Activated T-cell treated with anti-CD3 and anti-CD28 coated beads, Interleukin-2, amount 50 U/mL, for 24 hours (primary cell): ENCODE measurements at places on chromosomes 13 and 19.

- DNase-seq: no peak
Observed at GRCh38 chr13:105196052-105196451, 1339.4 kb downstream of the EFNB2 start.

GRCh38 chr19:28961772-28962500 lies 251.0 kb downstream of the UQCRFS1 start:
- DNase-seq: no peak

GRCh38 chr19:55368701-55369563 lies 1.3 kb downstream of the IL11 start:
- peak; percentile 55 for DNase-seq

DNA sequence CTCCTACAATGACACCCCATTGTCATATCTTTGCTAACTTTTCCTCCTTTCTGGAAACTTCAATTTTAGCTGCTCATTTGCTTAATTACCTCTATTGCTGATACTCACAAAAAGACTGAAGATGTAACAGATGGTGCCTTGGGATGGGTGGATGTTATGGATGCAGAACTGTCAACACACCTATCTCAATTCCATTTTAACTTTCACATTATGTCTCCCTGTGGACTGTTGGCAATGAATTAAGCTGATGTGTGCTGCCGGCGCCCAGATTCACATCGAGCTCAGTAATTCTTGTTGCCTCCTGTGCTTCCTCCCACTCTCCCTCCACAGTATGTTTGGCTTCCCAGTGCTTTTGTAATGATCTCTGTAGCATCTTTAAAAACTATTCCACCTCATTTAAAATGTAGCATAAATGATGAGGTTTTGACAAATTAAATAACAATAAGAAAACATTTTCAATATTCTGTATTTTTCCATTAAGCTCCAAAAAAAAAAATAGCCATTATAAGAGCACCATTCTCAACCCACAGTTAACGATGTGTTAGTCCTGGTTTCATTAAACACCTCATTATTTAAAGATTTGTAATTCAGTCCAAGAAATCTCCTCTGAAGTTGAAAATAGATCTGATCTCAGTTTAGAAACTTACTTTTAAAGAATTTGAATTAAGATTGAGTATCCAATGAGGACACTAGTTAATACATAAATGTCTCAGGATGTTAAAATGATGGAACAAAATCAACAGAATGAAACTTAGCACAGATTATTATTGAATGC lies 99.9 kb upstream of the FAM216B start:
- no peak for DNase-seq

GRCh38 chr13:33639626-33640080 lies 178.3 kb upstream of the RFC3 start:
- DNase-seq: peak; percentile 54

DNA sequence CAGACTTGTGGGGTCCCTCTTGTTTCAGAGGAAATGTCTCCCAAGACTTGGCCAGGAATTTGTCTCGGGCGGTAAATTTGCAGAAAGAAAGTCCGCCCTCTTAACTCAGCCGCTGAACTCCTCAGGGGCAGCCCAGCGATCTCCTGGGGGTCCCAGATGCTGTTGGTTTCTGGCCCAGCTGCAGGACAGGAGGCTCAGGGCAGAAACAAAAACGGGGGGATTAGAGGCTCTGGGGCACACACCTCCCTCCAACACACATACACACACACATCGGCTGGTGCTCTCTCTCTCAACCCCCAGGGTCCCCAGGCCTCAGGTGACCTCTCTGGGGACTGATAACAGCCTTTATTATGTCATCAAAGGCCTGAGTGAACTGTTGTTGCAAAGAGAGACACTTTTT lies 7.1 kb downstream of the ARHGEF18 start:
- no peak for DNase-seq

- DNase-seq: no peak
Observed at GRCh38 chr19:55699221-55699620, 24.2 kb downstream of the EPN1 start.

DNA sequence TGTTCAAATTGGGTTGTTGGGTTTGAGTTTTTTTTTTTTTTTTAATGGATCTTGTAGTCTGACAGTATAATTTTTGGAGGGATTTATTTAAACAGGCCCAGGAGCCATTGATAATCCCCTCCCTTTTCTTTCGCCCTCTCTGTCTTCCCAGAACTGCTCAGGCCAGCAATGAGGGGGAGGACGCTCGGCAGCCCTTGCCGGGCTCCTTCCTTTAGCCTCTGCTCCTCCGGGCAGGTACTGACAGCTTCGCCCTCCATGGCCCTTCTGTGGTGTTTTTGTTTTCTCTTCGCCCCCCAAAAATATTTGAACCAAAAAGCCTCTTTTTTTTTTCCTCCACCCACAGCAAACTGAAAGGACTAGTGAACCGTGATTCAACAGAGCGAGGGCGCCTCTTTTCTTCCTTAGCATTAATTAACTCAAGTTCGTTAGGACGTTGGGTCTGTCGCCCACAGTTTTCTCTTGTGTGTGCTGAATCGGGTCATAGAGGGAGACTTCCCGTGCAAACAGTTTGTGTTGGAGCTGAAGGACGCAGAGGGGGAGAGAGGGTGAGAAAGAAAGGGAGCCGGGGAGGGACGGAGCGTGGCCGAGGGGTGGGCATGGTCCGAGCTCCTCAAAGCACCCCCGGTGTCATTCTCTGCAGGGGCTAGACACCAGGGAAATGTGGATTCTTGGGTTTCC lies 21.5 kb downstream of the NFIX start:
- no peak for DNase-seq

GRCh38 chr13:99873832-99874430 lies 97.6 kb downstream of the ZIC5 start:
- DNase-seq: no peak

- no peak for DNase-seq
Observed at GRCh38 chr13:93724187-93724586, 497.6 kb downstream of the GPC6 start.

DNA sequence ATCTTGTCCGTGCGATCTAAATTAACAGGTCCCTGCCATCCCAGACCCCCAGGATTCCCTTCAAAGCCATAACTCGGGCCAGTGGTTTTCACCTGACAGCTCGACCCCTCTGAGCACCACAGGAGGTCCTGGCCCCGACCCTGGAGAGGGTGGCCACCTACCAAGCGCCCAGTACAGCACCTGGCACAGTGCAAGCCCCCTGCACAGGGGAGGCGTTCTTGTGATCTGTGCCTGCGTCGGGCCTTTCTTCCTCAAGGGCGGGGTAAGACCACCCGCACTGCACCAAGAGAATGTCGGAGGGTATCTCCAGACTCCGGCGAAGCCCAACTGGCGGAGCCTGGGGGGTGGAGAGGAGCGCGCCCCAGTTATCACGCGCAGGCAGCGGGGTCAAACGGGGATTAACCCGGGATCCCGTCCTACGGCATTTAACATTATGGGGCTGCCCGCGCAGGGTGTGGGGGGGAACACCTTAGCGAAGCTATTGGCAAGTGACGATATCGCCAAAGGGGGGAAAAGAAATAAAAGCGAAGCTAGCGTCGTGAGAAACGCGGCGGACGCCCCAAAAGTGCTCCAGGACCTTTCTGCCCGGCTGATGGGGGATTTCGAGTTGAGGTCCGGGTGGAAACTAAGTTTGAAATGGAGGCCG lies 1.3 kb upstream of the HNRNPL start:
- peak; percentile 76 for DNase-seq

- DNase-seq: peak; percentile 77
Observed at GRCh38 chr19:35935911-35936737, at the start of gene LRFN3. LRFN3 (plus strand) TSS chr19:35936374; CDS start chr19:35939426, 3,052 bp downstream.

DNA sequence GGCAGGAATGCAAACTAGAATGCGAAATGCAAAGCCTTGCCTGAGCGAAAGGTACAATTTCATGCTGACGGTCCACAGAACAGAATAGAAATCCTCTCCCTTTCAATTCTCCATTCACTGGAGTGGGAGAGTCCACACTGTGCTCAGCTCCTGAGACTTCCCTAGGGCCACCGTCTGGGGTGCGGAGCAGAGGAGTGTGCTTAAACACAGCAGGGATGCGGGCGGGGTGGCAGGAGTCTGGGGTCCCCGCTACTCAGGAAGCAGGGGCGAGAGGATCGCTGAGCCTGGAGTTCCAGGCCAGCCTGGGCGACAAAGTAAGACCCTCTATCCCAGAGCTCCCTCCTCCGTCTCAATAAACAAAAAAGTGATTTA lies 552 bp upstream of the ZNF816 start:
- no peak for DNase-seq

- DNase-seq: no peak
Observed at GRCh38 chr13:27319404-27319803, 48.8 kb downstream of the RASL11A start.

DNA sequence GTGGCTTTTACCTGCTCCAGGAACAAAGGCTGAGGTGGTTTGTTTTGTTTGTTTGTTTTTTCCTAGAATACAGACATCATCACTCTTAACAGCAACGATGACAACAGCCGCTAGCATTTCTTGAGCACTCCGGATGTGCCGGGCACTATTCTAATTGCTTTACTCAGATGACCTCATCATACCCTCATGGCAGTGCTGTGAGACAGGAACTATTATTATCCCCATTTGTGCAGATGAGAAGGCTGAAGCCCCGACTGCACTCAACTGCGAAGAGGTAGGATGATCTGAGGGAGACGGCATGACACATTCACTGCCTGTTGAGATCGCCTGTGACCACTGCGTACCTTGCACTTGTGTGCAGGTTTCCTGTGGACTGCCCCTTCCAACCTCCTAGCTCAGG lies 66.5 kb downstream of the CCDC70 start:
- DNase-seq: no peak

GRCh38 chr13:41791056-41791455 lies 169.9 kb downstream of the VWA8 start:
- no peak for DNase-seq

GRCh38 chr13:44050450-44051063 lies 170.9 kb downstream of the LACC1 start:
- no peak for DNase-seq

- no peak for DNase-seq
Observed at GRCh38 chr13:38582133-38582532, 104.7 kb upstream of the FREM2 start.

GRCh38 chr13:43335764-43336163 lies 312.4 kb downstream of the DNAJC15 start:
- no peak for DNase-seq

DNA sequence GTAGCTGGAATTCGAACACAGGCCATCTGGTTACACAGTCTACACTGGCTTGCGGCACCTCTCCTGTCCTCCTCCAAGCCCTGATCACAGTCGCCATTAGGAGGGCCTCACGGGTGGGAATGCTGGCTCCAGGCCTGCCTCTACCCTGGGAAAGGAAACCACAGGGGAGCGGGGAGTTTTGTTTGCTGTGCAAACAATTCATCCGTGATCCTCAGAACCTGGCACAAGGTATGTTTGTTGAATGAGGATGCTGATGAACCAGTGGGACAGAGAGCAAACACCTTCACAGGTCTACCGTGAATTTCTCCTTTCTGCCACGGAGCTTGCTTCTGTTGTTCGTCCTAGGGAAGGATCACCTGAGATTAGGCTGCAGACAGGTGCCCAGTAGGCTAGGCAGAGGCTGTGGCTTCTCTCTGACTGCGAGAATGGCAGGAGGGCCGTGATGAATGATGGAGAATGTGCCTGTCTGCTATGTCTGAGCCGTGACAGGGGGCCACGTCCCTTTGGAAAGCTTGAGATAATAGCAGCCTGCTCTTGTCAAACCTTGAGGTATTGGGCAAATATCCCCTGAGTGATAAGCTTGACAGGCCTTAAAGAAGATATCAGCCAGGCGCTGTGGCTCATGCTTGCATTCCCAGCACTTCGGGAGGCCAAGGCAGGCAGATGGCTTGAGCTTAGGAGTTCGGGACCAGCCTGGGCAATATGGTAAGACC lies 36.7 kb downstream of the PIN1 start:
- DNase-seq: no peak

DNA sequence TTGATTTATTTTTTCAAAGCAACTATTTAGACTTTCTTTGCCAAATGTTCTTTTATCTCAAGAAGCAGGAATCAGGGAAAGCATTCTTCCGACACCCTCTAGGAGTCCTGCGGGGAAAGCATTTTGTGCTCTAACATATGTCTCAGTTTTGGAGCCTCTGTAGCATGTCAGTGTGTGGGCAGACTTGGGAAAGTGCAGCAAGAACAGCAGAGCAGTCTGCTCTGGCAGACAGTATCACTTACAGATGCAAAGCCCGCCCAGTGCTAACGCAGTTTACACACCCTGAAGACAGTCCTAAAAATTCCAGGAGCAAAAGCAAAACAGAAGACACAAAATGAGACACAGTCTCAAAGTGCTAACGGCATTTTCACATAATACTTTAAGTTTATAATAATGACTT lies 393.5 kb downstream of the KLF12 start:
- no peak for DNase-seq

- DNase-seq: peak; percentile 54
Observed at GRCh38 chr19:41912899-41913537, 15.2 kb downstream of the ERFL start.

DNA sequence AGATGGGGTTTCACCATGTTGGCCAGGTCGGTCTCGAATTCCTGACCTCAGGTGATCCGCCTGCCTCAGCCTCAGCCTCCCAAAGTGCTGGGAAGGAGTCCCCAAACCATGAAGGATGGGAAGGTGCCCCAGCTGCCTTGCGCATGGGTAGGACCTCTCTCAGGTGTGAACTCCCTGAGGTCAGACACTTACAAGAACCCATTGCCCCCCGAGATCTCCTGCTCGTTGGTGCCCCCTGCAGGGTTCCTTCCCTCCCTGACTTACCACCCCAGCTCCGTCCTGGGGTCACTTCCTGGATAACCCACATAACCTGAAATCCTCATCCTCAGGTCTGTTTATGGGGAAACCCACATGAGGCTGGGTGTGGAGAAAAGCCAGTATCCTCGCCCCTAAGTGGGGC lies 41.7 kb downstream of the UNC13A start:
- DNase-seq: no peak

- DNase-seq: peak; percentile 78
Observed at GRCh38 chr19:45670670-45671453, 2.8 kb downstream of the GIPR start.

DNA sequence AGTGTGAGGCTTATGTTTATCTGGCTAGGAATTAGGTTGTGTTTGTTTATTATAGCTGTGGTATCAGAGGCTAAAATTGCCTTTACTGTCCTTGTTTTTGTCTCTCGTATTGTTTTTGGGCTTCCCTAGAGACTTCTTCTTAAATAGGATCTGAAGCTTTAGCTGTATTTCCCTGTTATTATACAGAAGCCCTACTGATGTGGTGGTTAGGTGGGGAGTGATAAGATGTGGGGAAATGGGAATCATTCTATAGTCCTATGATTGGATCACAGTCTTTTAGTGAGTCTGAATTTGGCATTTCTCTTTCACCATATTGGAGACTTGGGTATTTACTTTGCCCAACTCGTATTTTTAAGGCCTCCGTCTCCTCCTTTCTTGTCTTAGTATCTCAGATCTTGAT lies 8.3 kb upstream of the KL start:
- DNase-seq: no peak

- no peak for DNase-seq
Observed at GRCh38 chr19:4390567-4391305, 9.6 kb downstream of the SH3GL1 start.

GRCh38 chr13:23656637-23657371 lies 86.6 kb downstream of the TNFRSF19 start:
- no peak for DNase-seq
